AG09319 (cell line): ENCODE measurements at places on chromosomes 1 and 21.

GRCh38 chr1:158025576-158026230 is 32.3 kb downstream of the KIRREL1 start:
- DNase-seq = no peak

- DNase-seq = no peak
Measured at GRCh38 chr1:8097077-8097799, 71.1 kb upstream of the ERRFI1 start.

GRCh38 chr1:152185544-152186391 is 26.7 kb upstream of the RPTN start:
- peak; percentile 29 for DNase-seq

GRCh38 chr21:44760376-44760775 is 41.2 kb downstream of the UBE2G2 start:
- no peak for DNase-seq

GRCh38 chr1:3880429-3881192 is 19.5 kb downstream of the C1orf174 start:
- DNase-seq = no peak

- no peak for DNase-seq
Measured at GRCh38 chr1:10908266-10908665, 104.2 kb upstream of the TARDBP start.

GRCh38 chr1:154726443-154726842 is 118.5 kb upstream of the ADAR start:
- no peak for DNase-seq

GRCh38 chr1:29412591-29412990 is 176.3 kb downstream of the PTPRU start:
- DNase-seq = no peak

DNA sequence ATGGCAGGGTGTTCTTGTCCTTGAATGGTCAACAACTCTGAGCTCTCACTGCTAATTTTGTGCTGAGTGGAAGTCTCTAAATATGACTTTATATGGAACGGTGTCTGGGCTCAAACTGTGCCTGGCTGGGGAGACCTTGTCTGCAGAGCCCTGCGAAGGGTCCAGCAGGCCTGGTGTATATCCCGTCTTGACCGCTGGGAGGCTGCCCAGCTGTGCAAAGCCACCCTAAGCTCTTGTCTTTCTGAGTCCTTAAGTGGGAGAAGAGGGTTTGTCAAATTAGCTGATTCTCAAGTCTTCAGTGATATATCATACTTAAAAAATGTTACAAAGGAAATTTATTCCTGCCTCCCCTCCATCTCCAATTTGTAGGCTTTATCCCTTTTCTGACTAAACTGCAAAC is 198.7 kb downstream of the KCNJ6 start:
- no peak for DNase-seq

DNA sequence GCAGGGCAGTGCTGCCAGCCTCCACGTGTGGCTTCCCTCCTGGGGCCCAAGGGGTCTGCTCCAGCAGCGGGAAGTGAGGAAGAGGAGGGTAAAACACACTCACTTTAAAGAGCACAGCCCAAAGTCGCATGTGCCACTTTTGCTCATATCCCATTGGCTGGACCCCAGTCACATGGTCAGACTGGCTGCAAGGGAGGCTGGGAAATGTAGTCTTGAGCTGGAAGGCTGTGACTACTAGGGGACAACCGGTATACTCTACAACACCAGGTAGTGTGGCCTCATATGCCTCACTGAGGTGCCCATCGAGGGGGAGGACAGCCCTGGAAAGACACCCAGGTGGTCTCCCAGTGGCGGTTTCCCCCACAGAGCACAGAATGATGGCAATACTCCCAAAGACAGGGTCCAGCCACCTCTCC is 45.2 kb downstream of the CAMK2N1 start:
- no peak for DNase-seq

DNA sequence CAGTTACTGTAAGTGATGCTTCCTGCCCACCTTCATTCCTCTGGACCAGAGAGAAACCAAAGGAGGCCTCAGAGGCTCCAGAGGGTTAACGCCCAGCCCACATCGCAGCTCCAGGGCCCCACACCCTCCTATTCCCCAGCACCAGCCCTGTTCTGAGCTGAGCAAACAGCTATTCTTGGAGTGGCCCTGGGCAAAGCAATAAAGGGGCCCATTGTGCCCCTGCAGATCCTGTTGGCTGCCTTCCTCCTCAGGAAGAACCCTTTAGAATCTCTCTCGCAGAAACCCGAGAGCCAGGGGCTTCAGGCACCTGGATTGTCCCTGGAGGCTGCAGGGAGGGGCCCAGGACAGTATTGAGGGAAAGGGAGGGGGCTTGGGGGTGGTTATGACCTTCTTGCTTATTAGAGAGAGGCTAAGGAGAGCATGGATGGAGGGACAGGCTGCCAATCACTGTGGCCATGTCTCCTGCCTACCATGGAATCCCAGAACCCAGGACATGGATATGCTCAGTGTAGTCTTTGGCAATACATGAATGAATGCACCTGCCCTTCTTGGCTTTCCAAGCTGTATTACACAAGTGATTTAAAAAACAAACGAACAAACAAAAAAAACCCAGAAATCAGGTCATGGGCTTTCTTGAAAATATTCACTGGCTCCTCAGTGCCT is 9.2 kb downstream of the PADI2 start:
- no peak for DNase-seq

DNA sequence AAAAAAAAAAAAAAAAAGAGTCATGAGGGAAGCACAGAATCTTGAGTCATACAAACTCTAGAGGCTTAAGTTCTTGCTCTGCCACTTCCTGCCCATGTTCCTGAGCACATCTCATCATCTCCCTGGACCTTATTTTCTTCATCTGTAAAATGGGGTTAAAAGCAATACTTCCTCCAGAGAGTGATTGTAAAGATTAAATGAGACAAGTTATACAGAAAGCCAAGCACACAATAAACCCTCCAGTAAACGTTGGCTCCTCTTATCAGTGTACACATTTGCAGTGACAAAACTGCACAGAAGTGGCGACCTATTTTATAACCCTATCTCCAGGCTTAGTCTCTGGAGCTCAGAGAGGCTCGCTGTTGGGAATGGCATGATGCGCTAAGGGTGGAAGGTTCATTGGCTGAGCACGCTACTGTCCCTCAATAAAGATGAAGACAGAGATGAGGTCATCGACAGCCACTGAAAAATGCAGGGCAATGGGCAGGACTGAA is 82.1 kb downstream of the RRAGC start:
- no peak for DNase-seq

DNA sequence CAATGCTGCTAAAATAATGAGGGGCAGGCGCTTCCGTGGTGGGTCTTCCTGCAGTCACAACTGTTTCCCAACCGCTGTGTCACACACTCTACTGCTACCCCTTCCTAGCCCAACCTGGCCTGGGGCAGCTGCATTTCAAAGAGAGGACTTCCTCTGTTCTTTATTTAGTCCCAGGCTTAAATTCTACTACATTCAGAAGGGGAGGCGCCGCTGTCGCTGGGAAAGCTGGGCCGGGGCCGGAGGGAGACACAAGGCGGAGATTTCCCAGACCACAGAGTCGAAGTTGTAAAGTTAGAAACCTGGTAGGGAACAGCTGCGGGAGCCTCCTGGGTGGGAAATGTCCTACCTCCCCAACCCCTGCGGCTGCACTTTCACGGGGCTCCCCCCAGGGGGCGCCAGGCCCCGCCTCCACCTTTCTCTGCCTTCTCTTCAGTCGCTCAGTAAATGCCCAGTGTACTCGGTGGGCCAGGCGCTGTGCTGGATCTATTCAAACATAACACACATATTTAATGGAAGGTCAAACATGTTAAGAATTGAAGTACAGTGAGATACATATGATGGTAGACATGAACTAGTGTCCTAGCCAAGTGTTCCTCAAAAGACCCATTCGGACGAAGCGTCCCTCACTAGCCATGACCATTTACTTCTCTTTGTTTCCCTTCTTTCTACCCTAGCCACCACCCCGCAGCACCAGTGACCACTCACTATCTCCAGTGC is 23.1 kb downstream of the DYRK3 start:
- DNase-seq = no peak

DNA sequence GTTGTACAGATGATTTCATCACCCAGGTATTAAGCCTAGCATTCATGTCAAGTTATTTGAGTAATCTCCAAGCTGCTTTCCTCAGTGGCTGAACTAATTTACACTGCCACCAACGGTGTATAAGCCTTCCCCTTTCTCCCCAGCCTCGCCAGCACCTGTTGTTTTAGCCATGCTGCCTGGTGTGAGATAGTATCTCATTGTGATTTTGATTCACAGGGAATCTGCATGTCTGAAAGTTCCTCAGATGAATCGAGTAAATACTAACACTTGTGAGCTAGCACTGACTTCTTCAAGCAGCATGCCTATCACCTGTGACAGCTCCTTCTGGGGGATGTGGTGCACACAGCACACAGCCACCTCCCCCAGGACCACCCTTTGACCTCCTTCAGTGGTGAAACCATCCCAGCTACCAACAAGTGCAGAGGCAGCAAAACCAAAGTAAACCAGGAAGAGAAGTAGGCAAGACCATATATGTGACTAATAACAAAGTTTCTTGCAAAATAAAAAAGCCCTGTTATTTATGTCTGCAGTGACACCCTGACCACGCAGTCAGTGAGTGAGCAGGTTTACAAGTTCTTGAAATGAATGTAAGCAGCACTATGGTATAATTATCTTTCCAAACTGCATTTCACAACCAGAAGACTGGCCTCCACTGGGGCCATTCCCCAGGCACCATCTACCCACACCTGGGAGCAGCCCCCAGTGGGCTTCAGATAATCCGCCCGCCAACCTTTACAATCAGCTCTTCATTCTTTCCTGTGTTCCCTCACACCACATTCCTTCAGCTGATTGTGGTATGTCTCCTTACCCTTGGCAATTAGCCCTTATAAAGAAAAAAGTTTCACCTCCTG is 173.8 kb downstream of the ETS2 start:
- no peak for DNase-seq

- peak; percentile 53 for DNase-seq
Measured at GRCh38 chr1:206575165-206575893, 36.9 kb downstream of the EIF2D start.

DNA sequence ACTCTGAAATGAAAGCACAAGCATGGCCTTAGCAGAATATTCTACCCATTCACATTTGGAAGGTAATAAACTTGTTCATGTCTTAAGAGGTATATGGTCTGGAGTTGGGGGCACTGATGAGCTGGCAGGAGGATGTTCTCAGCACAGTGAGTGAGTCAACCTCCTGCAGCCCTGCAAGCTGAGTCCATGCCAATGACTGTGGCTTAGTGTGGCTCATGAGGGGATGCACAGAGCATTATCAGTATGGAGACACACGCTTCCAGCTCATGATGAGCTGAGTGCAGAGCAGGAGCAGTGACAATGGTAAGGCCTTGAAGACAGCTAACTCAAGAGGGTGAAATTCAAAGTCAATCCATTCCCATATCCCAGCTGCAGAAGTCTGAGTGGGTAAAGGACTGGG is 102.3 kb downstream of the TNFSF18 start:
- no peak for DNase-seq

GRCh38 chr1:55696891-55697290 is 481.7 kb upstream of the USP24 start:
- no peak for DNase-seq

DNA sequence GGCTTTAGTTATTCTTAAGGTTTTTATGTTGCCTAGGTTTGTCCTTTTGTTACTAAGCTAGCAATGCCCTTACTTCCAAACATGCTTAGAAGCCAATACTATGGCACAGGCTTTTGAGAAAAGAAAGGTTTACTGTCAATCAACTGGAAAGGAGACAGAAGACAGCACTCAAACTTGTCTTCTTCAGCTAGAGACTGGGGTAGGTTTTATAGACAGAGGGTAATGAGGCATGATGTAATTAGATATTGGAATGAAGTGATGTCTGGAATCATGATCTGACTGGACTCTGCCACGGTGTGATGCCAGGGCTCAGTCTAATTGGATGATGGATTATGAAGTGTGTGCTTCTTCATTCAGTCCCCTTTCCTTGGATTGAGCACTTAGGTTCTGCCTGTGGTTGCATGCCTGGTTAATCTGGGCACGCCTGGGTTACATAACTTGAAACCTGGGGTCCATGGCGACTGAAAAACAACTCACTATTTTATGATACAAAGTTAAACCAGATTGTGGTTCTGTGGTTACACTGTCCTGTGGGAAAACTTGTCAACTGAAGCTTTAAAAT is 625.8 kb downstream of the BRINP3 start:
- no peak for DNase-seq

- no peak for DNase-seq
Measured at GRCh38 chr1:21058035-21058793, 118.5 kb downstream of the EIF4G3 start.

- peak; percentile 86 for DNase-seq
Measured at GRCh38 chr1:221718381-221719277, 23.3 kb downstream of the DUSP10 start.

DNA sequence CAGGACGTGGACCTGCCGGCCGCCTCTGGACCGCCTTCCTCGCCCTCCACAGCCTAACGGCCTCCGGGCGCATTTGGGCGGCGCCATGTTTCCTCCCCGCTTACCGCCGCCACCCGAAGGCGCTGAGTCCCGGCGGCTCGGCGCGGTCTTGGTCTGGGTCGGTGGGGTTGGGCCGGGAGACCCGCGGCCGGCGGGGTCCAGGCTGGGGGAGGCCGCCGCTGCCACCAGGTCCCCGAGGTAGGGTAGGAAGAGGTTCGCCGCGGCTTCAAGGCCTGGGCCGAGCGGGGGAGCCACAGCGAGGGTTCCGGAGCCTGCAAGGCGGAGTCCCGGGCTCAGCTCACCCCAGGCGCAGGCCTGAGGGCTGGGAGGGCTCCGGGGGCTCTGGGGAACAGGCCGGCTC is 5.5 kb downstream of the OR2C3 start:
- no peak for DNase-seq

GRCh38 chr21:15455819-15456462 is 273.8 kb upstream of the USP25 start:
- no peak for DNase-seq

DNA sequence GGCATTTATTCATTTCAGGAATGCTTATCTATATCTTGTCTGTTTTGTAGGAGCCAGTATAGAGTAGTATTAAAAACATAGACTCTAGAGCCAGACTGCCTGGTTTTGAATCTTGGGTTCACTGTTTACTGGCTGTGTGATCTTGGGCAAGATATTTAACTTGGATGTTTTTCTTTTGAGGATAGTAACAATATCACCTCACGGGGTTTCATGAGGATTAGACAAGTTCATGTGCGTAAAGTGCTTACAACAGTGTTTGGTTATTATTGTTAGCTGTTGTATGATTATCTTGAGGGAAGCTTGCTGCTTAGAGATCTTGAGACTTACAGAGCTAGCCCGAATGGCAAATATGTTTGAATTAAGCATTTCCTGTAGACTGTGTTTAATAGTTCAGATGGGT is 40.2 kb downstream of the WNT4 start:
- no peak for DNase-seq

- no peak for DNase-seq
Measured at GRCh38 chr21:35438643-35439404, 389.7 kb upstream of the RUNX1 start.

GRCh38 chr1:223153177-223154119 is 10.4 kb upstream of the TLR5 start:
- no peak for DNase-seq

- peak; percentile 14 for DNase-seq
Measured at GRCh38 chr1:229596925-229597699, 28.8 kb downstream of the TAF5L start.
